SIG-M5 (cell line): ENCODE measurements at places on chromosomes 3 and 15.
A peak's percentile ranks its signal among the peaks of the same experiment; 100 is the strongest.

GRCh38 chr15:23564821-23565394 is 566 bp upstream of the MKRN3 start:
- no peak for DNase-seq

- DNase-seq: no peak
Observed at GRCh38 chr3:24510030-24510648, 15.5 kb upstream of the THRB start.

GRCh38 chr15:40785814-40786213 is 16.0 kb downstream of the C15orf62 start:
- no peak for DNase-seq

DNA sequence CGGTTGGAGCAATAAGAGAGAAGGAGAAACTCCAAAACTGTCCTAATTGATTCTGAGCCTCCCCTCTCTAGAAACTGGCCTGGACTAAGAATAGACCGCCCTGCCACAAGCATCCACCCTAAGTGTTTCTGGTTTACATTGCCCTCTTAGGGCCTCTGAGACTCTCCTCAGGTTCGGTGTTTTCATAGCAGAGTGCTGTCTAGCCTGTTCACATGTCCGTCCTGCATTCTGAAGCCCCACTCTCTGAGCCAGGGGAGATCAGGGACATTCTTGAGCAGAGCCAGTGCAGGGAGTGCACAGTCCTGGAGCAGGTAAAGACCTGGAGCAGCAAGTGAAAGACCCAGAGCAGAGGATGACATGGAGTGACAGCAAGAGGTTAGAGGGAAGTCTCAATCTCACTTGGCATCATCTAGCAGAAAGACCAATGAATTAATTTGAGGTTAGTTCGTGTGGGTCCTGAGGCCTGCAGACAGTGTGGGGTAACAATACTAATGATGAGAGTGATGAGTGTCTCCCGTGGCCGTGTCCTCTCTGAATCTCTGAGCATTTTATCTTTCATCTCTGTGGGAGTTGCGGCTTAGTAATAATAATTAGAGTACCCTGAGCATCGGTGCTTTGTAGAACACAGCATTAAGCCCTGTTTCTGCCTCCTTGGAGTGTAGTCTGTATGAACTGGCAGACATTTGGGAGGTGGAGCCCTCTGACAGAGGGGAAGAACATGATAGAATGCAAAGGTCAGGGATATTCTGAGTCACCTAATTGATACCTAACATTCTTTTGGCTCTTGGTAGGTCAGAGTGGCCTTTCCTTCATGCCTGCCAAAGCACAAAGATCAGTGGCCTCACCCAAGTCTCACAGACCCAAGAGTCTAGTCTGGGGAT is 24.6 kb downstream of the MAPKBP1 start:
- DNase-seq: no peak

DNA sequence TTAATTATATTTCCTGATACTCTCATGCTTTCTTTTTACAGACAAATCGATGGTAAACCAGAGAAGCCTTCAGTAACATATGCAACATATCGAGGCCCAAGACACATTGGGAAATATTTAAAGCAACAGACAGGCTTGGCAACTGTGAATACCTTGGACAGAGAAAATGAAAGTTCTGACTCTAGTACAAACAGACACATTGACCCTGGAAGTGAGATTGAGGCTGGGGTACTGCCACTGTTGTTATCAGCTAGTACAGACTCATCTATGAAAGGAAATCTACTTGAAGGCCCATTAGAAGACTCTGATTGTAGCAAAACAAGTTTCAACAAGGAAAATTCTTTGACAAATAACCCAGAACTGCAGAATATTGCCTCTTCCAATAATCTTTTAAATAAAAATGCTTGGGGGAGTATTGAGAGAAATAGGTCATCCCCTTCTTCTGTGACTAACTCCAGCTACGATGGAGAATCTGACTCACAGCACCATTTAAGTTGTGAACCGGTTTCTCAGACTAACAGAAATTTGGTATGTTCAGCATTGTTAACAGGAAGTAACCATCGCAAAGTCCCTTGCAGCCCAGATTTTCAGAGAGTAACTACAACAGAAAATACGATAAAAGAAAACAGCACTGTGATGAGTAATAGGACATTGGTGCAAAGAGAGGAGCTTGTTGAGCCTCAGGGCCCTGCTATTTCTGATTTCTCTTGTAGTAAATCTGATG is 50.2 kb downstream of the CRYBG3 start:
- no peak for DNase-seq

DNA sequence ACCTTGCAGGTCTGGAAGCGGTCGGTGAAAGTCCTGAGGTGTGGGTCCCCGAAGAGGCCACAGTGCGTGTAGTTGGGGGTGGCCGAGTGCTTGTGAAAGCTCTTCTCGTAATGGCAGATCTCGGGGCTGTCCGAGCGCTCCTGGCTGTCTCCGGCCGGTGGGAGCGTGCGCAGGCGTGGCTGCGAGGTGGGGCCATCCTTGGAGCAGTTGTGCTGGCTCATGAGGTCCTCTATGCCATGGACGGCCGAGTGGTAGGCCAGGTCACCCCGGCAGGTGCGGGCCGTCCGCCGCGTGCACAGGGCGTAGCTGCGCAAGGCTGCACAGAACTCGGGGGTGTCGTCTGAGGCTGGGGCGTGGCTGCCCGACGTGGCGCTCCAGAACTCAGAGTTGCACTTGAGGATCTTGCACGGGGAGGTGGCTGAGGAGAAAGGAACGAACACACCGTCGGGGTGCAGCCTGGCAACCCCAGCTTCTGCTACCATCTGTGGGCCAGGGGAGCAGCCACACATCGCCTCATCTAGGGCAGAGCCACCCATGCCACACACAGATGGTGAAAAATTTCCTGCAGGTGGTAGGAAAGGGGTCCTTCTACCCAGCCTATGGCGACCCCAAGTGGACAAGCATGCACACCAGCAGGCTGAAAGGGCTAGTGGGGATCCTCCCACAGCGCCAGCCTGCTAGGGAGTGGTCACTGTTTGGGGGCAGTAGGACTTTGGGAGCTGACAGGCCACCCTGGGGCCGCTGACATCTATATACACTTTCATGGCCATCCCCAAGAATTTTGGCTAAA is 36.7 kb downstream of the RGMA start:
- DNase-seq: no peak

DNA sequence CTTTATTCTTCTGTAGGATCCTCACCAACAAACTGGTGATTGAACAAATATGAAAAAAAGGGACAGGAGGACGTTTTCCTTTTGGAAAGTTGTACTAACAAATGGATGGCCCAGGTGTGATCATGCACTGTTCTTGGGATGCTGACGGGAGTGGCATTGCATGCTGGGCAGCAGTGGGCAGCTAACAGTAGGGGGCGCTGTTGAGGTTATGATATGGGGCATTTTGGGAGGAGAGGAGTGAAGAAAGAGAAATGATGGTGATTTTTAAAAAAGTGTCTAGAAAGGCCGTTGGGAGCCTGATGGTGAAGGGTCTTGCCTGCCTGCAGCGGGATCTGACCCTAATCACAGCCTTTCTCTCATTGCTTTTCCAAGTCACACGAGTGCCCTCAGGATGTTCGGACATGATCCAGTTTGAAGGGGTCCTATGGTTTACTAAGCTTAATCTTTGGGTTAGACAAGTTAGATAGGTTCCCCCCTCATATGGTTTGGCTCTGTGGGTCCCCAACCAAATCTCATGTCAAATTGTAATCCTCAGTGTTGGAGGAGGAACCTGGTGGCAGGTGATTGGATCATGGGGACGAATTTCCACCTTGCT is 46.2 kb upstream of the PRTG start:
- no peak for DNase-seq

- peak; percentile 86 for DNase-seq
Observed at GRCh38 chr15:78301828-78302227, 2.4 kb upstream of the SKIC8 start.

DNA sequence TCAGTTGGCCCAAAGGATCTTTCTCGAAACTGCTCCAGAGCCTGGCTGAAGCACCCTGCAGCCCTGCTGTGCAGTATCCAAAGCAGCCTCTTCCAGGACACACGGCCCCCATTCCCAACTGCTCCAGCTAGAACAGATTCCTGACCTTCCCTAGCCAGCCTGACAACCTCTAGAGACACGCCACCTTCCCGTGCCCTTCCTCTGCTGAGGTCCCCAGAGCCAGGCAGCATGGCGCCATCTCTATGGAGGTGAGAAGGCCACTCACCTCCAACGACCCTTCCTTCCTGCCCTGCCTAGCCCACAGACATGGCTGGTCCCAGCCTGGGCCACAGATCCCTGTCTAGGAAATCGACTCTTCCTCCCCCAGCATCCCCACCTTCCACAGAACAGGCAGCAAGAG is 3.1 kb downstream of the KIF7 start:
- DNase-seq: no peak

- DNase-seq: no peak
Observed at GRCh38 chr3:194637066-194637465, 3.8 kb upstream of the TMEM44 start.

DNA sequence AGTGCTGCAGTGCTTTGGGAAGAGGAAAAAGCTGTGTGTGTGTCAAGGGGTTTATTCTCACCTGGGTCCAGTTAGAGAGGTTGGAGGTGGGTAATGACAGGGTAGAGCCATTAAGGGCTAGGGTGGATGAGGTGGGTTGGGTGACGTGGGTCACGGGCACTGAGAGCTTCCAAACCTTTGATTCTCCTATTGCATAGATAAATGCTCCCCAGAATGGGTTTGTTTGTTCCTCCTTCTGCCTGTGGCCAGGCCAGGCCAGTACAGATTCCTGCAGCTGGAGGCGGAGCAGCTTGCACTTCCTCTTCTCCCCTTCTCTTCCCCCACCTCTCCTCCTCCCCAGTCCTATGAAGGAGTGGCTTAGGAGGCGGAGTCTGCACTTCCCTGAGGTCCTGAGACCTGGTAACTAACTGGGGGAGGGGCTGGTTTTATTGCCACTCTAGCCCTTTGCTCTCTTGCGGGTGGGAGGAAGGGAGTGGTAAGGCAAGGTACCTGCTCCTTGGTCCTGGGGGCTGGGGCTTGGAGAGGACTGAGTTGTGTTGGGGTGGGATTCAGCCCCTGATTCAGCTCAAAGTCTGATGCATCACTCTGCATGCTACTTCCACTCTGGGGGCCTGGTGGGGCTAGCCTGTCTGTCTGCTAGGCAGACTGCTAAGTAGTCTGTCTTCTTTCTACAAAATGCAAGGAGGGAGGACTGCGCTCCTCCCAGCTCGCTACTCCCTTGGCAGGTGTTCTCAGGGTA is 3.5 kb downstream of the SPINT1 start:
- DNase-seq: peak; percentile 72

DNA sequence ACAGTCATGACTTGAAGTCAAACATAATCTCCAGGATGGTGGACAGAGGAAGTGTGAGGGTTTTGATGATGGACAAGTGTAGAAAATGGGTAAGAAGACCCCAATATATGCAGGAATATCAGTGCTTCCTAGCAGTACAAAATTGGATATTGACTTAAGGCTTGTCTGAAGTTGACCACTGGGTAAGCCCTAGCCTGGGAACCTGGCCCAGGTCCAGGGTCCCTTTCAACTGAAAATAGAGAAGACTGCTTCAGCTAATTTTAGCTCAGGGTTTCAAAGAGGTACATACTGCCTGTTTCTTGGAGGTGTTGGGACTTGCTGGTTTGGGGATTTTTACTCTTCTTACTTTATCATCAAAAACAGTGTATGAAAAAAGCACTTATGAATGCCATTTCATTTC is 4.7 kb downstream of the NR1D2 start:
- no peak for DNase-seq

- no peak for DNase-seq
Observed at GRCh38 chr3:195823999-195824398, 12.3 kb upstream of the MUC4 start.

GRCh38 chr3:66486646-66487045 is 14.2 kb downstream of the LRIG1 start:
- no peak for DNase-seq

GRCh38 chr3:107082527-107082926 is 294.7 kb upstream of the CCDC54 start:
- no peak for DNase-seq

DNA sequence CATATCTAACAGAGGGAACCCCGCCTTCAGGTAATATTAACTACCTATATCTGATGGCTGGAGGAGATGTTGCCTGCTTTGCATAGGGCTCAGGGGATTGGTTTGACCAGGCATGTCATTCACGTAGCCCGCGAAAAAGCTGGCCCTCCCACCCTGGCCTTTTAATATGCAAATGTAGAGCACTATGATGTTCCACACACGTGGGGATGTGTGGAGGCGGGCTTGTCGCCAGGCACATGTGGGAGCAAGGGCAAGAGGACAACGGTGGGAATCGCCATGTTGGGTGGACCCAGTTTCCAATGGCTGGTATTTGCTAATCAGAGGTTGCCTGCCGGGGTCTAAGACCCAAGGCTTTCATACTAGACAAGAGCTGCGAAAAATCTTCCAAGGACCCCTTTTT is 469.8 kb downstream of the ZPLD1 start:
- no peak for DNase-seq

DNA sequence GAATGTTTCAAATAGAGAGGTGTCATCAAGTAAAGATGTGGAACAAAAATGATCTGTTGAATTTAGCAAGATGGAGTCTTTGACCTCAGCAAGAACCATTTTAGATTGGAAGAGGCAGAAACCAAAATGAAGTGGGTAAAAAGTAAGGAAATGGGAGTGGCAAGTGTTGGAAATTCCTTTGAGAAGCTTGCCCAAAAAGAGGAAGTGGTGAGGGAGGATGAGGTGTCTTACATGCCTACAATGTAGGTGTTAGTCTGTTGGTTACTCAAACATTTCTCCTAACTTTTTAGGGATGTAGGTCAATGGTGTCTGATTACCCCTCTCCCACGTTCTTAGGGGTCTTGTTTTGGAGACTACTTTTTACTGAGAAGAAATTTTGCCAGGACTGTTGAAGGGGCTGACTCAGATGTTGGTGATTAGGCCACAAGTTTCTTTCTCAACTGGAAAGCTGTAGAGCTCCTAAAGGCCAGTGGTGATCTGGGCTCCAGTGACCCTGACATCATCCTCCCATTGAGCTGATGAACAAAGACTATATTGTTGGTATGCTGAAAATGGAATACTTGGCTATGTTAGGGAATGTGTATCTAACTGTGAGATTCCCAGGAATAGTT is 5.1 kb downstream of the PPP2R3A start:
- DNase-seq: no peak

DNA sequence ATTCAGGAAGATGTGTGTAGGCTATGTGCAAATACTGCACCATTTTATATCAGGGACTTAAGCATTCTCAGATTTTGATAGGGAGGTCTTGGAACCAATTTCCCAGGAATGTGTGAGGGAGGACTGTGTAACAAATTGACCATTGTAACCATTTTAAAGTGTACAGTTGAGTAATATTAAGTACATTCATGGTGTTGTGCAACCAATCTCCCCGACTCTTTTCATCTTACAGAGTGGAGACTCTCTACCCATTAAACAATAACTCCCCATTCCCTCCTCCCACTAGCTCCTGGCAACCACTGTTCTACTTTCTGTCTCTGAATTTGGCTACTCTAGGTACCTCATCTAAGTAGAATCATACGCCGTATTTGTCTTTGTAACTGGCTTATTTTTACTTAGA is 5.1 kb downstream of the RCN2 start:
- no peak for DNase-seq

GRCh38 chr3:28700728-28701127 is 352.1 kb upstream of the AZI2 start:
- DNase-seq: no peak
